ENCODE measurements at places on chromosomes 1 and 21.

- DNase-seq = no peak
Measured at GRCh38 chr1:14862114-14862771, 263.8 kb downstream of the KAZN start.

- DNase-seq = no peak
Measured at GRCh38 chr1:182809414-182809957, 19.9 kb downstream of the NPL start.

- DNase-seq = no peak
Measured at GRCh38 chr1:76302711-76303339, 228.3 kb downstream of the ST6GALNAC3 start.

GRCh38 chr1:43436371-43436770 is 17.4 kb downstream of the HYI start:
- no peak for DNase-seq

GRCh38 chr1:33711511-33711910 is 152.4 kb upstream of the HMGB4 start:
- DNase-seq = no peak
